ENCODE measurements at places on chromosomes 2 and 18. TPM values are rescaled to one million over a fixed set of nuclear protein-coding genes. Genes with fewer than 3 reads are reported as not detected.

SLC40A1 gene
- 49.6 TPM for total RNA-seq

CCDC93 gene
- 57.3 TPM for total RNA-seq

EPB41L5 gene
- total RNA-seq, result 27.7 TPM

VIT gene
- not detected for total RNA-seq

ARL4C gene
- total RNA-seq, result 21.0 TPM

CCDC121 gene
- total RNA-seq, result 5.5 TPM

DNA sequence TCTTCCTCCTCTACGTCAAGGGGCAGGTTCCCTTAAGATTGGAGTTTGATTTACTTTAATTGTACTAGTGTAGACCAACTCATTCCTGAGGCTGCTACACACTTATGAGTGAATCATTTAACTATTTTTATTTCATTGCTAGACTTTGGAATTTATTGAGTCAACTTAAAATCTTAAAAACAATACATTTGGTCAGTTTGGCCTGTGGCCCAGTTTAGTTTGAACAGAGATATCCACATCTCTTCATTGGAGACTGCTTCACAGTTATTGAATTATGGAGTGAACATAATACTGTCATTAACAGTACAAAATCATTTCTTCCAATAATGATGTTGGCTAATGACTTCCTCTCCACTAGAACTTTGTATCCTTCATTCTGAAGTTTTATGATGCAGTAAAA lies 34.5 kb upstream of the STPG4 start:
- H3K27ac ChIP-seq, result peak overlapping the region; percentile 89
- no peak overlapping the region for H3K4me3 ChIP-seq
- H3K4me1 ChIP-seq, result peaks cover 55% of the 10 kb centered on the region
- no peaks in the 10 kb centered on the region for H3K36me3 ChIP-seq

DNA sequence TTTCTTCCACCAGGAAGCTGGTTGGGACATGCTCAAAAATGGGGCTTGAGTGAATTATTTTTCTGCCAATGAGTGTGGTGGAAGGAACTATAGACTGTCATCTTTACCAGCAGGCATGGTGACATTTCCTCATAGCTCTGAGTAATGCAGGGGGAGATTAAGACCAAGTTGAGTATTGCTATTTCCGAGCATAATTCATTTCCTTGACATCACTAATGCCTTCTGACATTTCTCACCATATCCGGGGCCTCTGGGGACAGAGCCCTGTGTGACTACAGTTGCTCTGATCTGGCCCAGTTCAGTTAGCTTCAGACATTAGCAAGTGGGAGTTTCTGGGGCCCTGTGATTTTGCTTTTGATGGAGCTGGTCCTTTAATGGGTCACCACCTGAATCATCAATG lies 410.4 kb downstream of the MEIS1 start:
- H3K27me3 ChIP-seq, result no peaks in the 10 kb centered on the region
- peaks cover 28% of the 10 kb centered on the region for H3K4me1 ChIP-seq
- no peak overlapping the region for H3K27ac ChIP-seq
- no peak for DNase-seq

- peak; percentile 87 for DNase-seq
- H3K4me3 ChIP-seq, result peak within 1 kb of the TSS; percentile 82
- H3K4me1 ChIP-seq, result peaks cover 10% of the 10 kb centered on the region
- H3K27ac ChIP-seq, result peak within 1 kb of the TSS; percentile 67
- H3K27me3 ChIP-seq, result peaks cover 15% of the 10 kb centered on the region
Measured at GRCh38 chr2:11344342-11344955, at the start of gene ROCK2. ROCK2 (minus strand) TSS chr2:11344636; CDS start chr2:11344136, 500 bp downstream.

DNA sequence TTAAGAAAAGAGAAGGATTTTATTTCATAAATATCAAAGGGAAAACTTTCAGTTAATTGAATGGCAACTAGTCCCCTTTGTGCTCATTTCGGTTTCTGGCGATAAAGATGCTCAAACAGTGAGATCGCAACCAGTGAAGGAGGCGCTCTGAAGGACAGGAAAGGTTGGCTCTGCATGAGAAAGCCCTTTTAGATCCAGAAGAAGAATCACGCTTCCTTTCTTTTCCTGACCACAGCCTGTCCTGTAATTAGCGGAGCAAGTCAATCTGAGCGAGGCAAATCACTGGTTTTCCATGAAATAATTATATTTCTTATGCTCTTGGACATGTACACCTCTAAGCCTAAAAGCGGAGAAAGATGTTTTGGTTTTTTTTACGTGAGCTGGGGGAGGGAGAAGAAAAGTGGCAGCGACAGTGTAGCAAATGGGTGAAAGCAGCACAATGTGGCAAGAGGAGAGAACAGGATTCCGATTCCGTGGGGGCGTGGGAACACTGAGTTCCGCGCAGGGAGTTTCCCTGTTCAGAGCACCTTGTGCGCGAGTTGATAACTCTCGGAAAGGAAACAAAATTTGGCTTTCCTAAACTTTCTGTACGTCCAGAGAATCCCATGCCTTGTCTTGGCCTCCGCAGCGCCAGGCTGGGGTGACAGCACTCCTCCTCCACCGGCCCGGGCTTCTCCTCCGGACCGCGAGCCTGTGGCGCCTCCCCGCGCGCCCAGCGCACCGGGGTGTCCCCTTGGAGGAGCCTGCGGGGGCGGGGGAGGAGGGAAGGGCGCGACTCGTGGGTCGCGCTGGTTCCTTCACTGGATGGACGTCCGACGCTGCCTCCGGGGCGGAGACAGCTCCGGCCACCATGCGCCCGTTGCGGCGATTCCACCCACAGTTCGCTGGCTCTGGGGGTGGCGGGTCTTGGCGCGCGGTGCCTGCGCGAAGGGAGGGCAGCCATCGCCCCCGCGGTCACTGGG lies 620 bp upstream of the SLC9A2 start:
- no peaks in the 10 kb centered on the region for H3K27me3 ChIP-seq
- H3K36me3 ChIP-seq, result peaks cover 21% of the 10 kb centered on the region
- H3K4me1 ChIP-seq, result peaks cover 22% of the 10 kb centered on the region
- peak overlapping the region; percentile 41 for H3K27ac ChIP-seq
- DNase-seq, result peak; percentile 50
- peak overlapping the region; percentile 85 for H3K4me3 ChIP-seq

GRCh38 chr18:6521803-6522418 lies 107.2 kb upstream of the L3MBTL4 start:
- H3K4me3 ChIP-seq, result no peak overlapping the region
- no peak overlapping the region for H3K27ac ChIP-seq
- H3K36me3 ChIP-seq, result no peaks in the 10 kb centered on the region
- no peaks in the 10 kb centered on the region for H3K4me1 ChIP-seq

GRCh38 chr2:63819256-63819655 lies 22.4 kb upstream of the UGP2 start:
- DNase-seq, result no peak
- no peaks in the 10 kb centered on the region for H3K27me3 ChIP-seq
- H3K4me3 ChIP-seq, result no peak overlapping the region
- no peaks in the 10 kb centered on the region for H3K4me1 ChIP-seq
- H3K36me3 ChIP-seq, result no peaks in the 10 kb centered on the region

DNA sequence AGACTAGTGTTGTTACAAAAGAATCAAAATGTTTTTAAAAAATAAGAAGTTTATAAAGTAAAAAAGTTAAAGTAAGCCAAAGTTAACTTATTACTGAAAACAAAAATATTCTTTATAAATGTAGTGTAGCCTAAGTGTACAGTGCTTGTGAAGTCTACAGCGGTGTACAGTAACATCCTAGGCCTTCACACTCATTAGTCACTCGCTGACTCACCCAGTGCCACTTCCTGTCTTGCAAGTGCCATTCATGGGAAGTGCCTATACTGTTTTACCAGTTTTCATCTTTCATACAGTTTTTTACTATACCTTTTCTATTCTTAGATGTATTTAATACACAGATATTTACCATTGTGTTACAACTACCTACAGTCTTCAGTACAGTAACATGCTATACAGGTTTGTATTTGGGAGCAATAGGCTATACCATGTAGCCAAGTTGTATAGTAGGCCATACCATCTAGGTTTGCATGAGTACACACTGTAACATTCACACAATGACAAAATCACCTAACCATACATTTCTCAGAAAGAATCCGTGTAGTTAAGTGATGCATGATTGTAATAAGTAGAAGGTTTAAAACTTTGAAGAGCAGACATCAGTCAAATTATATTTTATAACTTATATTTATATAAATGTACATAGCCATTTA lies 13.4 kb downstream of the SERPINB7 start:
- no peak overlapping the region for H3K4me3 ChIP-seq
- no peaks in the 10 kb centered on the region for H3K36me3 ChIP-seq
- peaks cover 5% of the 10 kb centered on the region for H3K4me1 ChIP-seq
- peak; percentile 72 for DNase-seq

DNA sequence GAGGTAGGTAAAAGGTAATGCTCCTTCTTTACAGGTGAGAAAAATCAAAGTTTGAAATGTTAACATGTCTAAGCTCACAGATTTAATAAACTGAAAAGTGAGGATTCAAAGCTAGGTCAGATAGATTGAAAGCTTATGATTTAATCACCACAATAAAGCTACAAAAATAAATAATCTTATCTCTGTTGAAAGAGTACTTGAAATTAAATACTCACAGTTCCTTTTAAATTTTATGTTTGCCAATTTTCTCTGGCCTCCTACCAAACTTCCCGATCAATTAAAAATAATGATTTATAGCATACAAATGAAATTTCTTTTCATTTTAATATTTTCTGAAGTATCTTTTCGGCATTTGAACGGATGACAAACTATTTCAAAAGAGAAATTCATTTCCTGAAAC lies 77.3 kb downstream of the GAREM1 start:
- H3K4me3 ChIP-seq, result no peak overlapping the region
- H3K27me3 ChIP-seq, result no peaks in the 10 kb centered on the region
- H3K27ac ChIP-seq, result no peak overlapping the region
- peaks cover 10% of the 10 kb centered on the region for H3K36me3 ChIP-seq

DNA sequence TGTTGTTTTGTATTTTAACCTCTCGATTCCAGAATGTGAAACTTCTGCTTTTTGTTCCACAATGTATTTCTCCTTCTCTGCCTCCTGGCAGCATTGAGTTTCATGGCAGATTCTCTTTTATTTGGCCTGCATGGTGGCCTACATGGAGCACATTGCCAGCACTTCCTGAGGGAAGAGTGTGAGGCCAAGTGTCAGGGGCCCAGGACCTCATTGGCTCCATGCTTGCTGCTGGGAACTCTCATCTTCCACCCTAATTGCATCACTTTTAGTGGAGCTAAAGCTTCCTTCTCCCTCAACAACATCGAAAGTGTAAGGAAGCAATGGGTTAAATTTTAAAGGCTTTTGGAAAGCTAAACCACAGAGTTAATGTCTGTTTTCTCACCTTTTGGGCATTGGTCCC lies 9.5 kb downstream of the TRIB2 start:
- no peak overlapping the region for H3K27ac ChIP-seq
- H3K36me3 ChIP-seq, result no peaks in the 10 kb centered on the region
- DNase-seq, result no peak
- no peak overlapping the region for H3K4me3 ChIP-seq

GRCh38 chr18:50826027-50826426 lies 6.2 kb upstream of the MRO start:
- no peaks in the 10 kb centered on the region for H3K27me3 ChIP-seq
- no peak for DNase-seq
- H3K4me1 ChIP-seq, result no peaks in the 10 kb centered on the region
- H3K4me3 ChIP-seq, result no peak overlapping the region
- H3K36me3 ChIP-seq, result no peaks in the 10 kb centered on the region
- no peak overlapping the region for H3K27ac ChIP-seq

GRCh38 chr2:207423886-207424285 lies 105.9 kb upstream of the CREB1 start:
- no peak overlapping the region for H3K4me3 ChIP-seq
- DNase-seq, result no peak
- no peaks in the 10 kb centered on the region for H3K4me1 ChIP-seq
- H3K27me3 ChIP-seq, result no peaks in the 10 kb centered on the region
- H3K36me3 ChIP-seq, result no peaks in the 10 kb centered on the region

DNA sequence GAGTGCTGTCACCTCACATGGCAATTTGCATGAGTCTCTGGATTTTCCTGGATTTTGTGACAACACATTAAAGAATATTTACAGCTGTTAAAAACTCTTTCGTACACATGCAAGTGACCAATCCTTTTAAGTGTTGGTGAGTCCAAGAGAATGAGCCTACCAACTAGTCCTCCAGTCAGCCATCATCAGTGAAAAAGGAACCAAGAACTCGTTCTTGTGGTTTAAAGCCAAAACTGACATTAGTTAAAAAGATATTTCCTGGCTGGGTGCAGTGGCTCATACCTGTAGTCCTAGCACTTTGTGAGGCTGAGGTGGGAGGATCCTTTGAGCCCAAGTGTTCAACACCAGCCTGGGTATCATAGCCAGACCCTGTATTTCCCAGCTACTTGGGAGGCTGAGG lies 215.4 kb upstream of the ITGA4 start:
- no peaks in the 10 kb centered on the region for H3K36me3 ChIP-seq
- DNase-seq, result no peak
- H3K27ac ChIP-seq, result no peak overlapping the region
- no peaks in the 10 kb centered on the region for H3K4me1 ChIP-seq

DNA sequence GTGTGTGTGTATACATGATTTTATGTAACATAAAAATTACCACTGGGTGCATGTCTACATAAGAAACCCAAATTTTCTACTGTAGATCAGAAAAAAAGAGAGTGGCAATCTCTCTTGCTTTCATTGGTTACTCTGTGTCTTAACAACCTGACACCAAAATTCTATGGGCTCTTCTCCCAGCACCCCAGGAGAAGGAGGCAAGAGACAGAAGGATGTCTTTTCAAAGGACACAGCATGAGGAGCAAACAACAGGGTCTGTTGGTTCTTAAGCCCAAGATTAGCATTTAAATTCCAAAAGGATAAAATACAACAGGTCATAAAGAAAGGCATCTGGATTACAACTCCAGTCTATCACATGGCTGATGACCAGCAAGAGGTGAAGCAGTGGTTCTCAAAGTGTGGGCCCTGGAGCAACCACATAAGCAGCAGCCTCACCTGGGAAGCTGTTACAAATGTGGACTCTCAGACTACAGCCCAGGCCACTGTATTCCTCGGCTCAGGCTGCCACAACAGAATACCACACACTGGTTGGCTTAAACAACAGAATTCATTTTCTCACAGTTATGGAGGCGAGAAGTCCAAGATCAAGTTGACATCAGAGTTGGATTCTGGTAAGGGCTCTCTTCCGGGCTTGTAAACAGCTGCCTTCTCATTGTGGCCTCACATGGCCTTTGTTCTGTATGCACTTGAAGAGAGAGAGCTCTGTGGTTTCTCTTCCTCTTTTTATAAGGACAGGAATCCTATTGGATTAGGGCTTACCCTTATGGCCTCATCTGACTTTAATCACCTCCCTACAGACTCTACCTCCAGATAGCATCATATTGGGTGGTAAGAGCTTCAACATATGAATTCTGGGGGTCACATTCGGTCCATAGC lies 79.8 kb upstream of the RNF152 start:
- H3K4me1 ChIP-seq, result no peaks in the 10 kb centered on the region
- no peaks in the 10 kb centered on the region for H3K27me3 ChIP-seq
- no peak overlapping the region for H3K27ac ChIP-seq
- no peak overlapping the region for H3K4me3 ChIP-seq
- no peaks in the 10 kb centered on the region for H3K36me3 ChIP-seq
- no peak for DNase-seq

- no peaks in the 10 kb centered on the region for H3K27me3 ChIP-seq
- no peak for DNase-seq
- peak overlapping the region; percentile 94 for H3K27ac ChIP-seq
- H3K4me3 ChIP-seq, result peak overlapping the region; percentile 91
- H3K4me1 ChIP-seq, result peaks cover 22% of the 10 kb centered on the region
Measured at GRCh38 chr2:64018701-64019082, 536 bp downstream of the VPS54 start.

GRCh38 chr2:130310881-130311280 lies 31.8 kb upstream of the IMP4 start:
- DNase-seq, result no peak
- no peaks in the 10 kb centered on the region for H3K27me3 ChIP-seq
- no peaks in the 10 kb centered on the region for H3K36me3 ChIP-seq
- H3K4me3 ChIP-seq, result no peak overlapping the region

- no peaks in the 10 kb centered on the region for H3K36me3 ChIP-seq
- no peaks in the 10 kb centered on the region for H3K27me3 ChIP-seq
- H3K27ac ChIP-seq, result no peak overlapping the region
- no peak for DNase-seq
Measured at GRCh38 chr2:190846746-190847145, 33.9 kb upstream of the GLS start.

All from Calu3 (cell line).